ENCODE measurements at places on chromosomes 11 and 22.

DNA sequence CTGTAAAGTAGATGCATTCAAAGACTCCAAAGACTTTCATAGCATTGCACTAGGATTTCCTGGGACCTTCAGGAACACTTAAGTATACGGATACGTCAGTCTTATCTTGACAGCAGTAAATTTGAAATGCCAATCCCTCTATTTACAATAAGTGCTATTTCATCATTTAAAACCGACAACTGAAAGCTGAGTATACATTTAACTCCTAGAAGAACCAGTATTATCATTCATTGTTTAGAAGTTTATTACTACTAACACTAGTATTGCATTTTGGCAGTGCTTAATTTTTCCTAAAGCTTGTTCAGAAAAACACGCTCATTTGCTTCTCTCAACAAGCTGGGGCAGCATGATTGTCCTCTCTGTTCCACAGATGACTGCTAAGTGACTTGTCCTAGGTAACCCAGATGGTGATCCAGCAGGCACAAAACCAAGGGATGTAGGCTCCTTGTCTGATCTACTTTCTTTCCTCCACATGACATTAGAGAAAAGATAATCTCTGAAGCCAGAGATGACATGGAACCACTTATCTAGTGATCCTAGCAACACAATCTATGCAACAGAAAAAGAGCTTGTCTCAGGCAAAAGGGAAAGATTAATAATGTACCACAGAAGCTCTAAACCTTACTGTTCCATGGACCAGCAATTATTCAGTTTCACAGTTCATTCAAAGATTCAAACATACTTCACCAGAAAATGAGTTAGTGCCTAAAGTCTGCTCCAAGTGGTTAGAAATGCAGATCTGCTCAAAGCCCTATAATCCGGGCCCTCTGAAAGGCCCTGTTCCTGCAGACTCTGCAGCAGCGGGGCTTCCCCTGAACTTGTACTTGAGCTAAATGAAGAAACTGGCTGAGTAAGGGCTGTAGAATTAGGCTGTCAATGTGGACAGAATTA is 5.2 kb downstream of the MAML2 start:
- no peak for DNase-seq

GRCh38 chr11:92259861-92260260 is 35.2 kb downstream of the FAT3 start:
- no peak for DNase-seq

GRCh38 chr11:8937159-8937558 is 4.4 kb upstream of the C11orf16 start:
- no peak for DNase-seq

- DNase-seq, result no peak
Observed at GRCh38 chr11:75759832-75760231, 8.7 kb upstream of the DGAT2 start.

GRCh38 chr11:46242952-46243795 is 34.3 kb upstream of the CREB3L1 start:
- peak; percentile 83 for DNase-seq

GRCh38 chr11:68047437-68048290 is 8.8 kb downstream of the TCIRG1 start:
- no peak for DNase-seq

GRCh38 chr11:57055744-57056143 is 67.0 kb downstream of the OR5AK2 start:
- no peak for DNase-seq

GRCh38 chr11:14309425-14310192 is 49.4 kb downstream of the RRAS2 start:
- no peak for DNase-seq

DNA sequence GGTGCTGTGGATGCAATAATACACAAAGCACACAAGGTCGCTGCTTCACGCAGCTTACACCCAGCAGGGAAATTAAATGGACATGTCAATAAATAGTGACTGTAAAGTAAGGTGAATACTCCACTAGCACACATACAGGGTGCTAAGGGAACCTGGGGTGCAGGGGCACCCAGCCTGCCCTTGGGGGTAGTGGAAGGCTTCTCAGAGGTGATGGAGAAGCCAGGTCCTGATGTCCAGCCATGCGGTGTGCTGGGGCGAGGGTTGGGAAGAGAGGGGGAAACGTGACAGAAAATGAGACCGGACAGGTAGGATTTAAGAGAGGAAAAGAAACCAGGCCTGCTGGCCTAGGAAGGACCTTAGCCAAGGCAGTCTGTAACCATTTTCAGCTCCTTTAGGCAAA is 200.5 kb downstream of the GRIK4 start:
- DNase-seq, result no peak

DNA sequence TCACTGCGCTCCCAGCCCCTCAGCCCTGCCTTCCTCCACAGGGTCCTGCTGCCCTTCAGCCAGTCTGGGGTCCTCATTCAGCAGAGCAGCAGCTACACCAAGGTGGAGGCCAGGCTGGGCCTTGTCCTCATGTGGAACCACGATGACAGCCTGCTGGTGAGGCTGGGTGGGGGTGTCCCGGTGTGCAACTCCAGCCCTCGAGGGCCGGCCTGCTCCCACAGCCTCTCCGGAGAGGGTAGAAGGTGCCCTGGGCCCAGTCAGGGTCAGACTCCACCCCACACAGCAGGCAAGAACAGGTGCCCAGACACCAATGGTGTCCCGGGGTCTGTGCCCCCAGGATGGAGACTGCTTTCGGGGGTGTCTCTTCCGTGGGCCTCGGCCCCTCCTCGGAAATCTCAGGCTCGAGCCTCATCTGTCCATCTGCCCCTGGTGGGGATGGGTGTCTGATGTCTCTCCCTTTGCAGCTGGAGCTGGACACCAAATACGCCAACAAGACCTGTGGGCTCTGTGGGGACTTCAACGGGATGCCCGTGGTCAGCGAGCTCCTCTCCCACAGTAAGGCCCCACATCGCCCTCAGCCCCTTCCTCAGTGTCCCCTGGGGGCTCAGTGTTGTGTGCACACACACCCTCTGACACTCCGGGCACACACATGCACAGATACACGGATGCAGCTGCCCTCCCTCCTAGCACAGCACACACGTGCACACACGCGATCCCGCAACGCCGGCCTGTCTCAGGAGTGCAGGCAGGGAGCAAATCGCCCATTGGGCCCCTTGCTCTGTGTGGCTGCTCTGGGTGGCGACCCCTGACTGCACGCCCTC is 4.9 kb downstream of the MUC5AC start:
- no peak for DNase-seq

GRCh38 chr22:42958937-42959336 is 56.0 kb downstream of the PACSIN2 start:
- DNase-seq, result no peak

GRCh38 chr11:78203184-78203583 is 14.5 kb downstream of the USP35 start:
- no peak for DNase-seq

GRCh38 chr11:100229086-100229485 is 458.0 kb upstream of the ARHGAP42 start:
- no peak for DNase-seq

- DNase-seq, result peak; percentile 9
Observed at GRCh38 chr11:57458410-57459163, 1.7 kb upstream of the RTN4RL2 start.

DNA sequence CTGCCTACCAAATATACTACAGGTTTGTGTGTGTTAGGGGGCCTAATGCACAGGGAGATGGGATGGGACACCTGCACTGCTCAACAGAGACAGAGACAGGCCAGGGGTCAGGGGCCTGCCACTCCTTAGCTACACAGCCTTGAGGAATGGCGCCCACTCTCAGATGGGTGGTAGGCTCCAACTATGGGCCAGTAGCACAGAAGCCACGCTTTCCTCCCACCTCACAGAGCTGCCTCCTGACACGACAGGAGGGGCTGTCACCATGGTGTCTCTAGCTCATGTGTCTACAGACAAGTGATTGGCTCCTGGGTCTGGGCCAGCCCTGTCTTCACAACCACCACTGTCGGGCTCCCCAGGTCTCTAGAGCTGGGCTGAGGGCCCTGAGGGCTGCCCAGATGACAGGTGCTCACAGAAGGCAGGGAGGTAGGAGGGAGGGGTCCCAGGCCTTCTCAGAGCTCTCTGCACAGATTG is 81.8 kb downstream of the DGCR2 start:
- no peak for DNase-seq

DNA sequence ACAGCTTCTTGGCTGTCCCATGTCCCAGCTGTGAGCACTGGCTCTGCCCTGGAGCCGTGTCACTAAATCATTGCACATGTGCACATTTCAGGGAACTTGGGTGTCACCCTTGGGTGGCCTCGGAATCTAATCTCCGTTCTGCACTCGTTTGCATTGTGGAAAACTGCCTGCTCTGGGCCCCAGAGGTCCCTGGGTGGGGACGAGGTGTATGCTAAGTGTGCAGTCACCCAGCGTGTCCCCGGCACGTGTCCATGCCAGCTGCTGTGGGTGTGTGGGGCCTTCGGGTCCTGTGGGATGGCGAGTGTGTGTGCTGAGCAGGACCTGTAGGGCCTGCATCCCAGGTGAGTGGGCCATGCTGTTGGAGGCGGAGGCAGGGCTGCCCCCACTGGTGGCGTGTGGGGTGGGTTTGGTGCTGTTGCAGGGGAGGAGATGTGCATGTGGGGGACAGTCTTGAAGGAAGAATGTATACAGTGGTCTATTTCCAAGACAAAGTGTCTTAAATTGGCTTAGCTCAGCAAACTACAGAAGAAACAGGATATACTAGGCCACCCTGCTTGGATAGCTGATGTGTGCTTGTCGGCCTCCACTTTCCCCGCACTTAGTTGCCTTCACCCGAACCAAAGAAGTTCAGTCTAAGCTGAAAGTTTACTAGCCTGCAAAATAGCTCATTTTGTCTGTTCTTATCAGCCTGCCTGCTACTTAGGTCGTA is 14.6 kb downstream of the TANGO2 start:
- no peak for DNase-seq

DNA sequence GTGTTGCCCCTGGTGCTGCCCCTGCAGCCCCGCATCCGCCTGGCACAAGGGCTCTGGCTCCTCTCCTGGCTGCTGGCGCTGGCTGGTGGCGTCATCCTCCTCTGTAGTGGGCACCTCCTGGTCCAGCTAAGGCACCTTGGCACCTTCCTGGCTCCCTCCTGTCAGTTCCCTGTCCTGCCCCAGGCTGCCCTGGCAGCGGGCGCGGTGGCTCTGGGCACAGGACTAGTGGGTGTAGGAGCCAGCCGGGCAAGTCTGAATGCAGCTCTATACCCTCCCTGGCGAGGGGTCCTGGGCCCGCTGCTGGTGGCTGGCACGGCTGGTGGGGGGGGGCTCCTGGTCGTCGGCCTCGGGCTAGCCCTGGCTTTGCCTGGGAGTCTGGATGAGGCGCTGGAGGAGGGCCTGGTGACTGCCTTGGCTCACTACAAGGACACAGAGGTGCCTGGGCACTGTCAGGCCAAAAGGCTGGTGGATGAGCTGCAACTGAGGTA is 278 bp downstream of the ROM1 start:
- no peak for DNase-seq

DNA sequence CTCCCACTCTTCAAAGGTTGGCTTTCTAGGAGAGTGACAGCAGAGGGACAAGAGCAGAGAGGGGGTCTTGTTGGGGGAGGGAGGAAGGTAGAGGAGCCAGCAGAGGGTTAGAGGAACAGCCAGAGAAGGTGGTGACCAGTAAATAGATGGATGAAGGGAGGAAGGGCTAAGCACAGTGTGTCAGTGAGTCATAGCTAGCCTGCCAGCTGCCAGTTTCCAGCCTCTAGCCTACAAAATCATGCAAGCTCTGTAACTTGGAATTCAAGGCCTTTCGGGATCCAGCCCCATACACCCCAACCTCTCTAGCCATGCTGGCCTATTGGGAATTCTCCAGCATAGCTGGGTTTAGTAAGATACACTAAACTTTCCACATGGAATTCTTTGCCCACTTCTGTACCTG is 147.4 kb upstream of the TEAD1 start:
- no peak for DNase-seq

DNA sequence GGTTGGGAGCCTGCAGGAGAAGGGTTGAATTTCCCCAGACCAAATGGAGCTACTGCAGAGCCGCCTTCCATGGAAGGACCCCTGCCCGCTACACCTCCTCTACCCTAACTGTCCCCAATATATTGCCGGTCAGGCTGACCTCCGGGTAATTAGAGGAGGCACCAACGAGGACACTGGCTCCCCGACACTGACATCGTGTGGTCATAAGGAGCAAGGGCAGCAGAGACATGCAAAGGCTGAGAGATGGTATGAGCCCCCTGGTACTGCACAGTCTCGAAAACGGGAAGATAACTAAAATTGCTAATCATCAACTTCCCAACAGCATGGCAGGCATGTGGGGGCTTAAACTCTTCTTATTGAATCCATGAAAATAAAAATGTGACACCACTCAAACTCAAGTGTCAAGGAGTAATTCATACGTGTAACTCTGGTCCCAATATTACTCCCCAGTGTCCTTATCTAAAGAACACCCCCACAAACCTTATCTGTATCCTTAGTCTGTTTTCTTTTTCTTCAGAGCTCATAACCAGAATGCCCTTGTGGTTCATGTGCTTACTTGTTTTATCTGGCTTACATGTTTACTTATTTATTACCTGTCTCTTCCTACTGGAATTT is 4.4 kb downstream of the CAVIN3 start:
- peak; percentile 28 for DNase-seq

DNA sequence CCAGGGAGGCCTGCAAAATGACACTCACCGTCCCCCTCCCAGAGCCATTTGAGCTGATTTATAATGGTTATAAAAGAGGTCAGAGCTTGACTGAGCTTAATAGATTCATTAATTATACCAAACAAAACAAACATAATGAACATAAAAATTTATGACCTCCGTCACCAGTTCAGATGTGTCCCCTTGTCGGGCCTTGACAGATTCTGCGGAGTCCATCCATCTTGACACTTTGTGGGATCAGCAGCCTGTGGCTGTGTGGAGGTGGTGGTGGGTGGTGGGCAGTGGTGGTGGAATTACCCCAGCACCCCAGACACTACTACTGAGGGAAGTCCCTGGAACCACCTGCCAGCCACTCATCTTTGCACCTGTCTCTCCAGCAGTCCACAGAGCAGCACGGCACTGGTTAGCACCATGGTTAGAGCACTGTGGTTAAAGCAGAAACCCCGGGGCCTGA is 83.5 kb downstream of the DSCAML1 start:
- DNase-seq, result no peak

DNA sequence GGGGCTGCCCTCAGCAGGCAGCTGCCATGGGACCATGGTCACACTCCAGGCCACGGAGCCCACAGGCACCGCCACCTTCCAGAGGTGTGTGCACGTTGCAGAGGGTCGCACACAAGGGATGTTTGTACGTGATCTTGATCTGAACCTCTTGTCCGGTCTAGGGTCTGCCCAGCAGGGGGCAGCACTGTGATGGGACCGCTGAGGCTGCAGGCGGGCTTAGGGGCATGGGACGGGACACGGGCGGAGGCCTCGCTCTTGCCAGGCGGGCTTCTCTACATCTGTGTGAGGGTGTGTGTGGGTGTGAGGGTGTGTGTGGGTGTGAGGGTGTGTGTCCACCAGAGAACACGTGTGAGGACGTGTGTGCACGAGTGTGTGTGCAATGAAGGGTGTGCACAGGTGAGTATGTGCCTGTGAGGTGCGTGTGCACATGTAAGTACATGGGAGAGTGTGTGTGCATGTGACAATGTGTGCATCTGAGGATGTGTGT is 52.4 kb downstream of the CACNA1I start:
- no peak for DNase-seq

DNA sequence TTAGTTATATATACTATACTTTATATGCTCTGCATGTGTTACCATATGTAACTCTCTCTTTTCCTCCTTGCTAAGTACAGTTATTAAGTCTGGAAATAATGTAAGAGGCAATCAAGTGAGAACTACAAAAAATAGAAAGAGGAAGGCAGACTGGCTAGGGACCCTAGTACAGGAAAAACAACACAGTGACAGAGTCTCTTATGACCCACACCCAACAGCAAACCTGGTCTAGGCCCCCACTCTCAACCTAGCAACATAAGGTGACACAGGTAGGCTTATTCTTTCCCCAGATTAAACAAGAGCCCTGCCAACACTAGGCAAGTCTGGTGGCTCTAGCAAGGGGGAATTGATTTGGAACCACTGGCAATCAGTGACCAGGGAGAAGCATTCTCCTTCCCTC is 116.1 kb downstream of the CYP2R1 start:
- no peak for DNase-seq

Data from NCI-H1436 (cell line).